Kidney (tissue), 22 donors: ENCODE measurements at places on chromosomes 2 and 18. TPM values are rescaled to one million over a fixed set of nuclear protein-coding genes. Genes with fewer than 3 reads are reported as not detected.

- no peak for DNase-seq
Observed at GRCh38 chr2:191322828-191323506, 77.8 kb downstream of the MYO1B start.

- DNase-seq, result no peak
Observed at GRCh38 chr2:232551250-232551638, 755 bp downstream of the EIF4E2 start.

GRCh38 chr2:65800998-65801397 is 368.6 kb upstream of the SPRED2 start:
- no peak for DNase-seq

DNA sequence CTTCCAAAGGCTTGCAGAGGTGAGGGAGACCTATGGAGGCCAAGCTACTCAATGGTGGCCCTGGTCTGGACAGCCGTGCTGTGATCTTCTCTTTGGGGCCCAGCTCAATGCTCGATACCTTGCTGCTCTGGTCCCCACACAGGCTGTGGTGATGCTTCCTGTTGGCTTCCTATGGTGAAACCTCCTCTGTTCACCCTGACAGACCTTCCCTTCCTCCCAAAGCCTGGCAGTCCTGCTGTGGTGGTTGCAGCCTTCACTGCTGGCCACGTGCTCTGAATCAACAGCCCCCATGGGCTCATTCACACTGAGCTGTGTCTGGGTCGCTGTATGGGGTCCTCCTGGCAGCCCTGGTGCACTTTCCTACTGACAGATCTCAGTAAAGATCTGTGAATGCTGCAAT is 31.0 kb upstream of the GALR1 start:
- no peak for DNase-seq

DNA sequence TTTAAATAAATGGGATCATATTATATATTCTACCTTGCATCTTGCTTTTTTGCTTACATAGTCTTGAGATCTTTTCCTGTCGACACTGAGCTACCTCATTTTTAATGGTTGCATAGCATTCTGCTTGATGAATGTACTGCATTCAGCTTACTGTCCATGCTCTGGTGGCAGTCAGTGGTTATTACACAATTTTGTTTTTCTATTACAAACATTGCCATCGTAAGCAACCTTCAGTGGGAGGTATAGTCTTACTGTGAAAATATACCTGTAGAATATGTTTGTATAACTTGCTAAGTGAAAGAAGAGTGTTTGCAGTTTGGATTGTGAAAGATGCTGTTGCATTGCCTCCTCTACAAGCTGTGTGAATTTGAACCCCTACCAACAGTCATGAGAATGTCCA is 43.4 kb downstream of the UBXN4 start:
- DNase-seq, result no peak

GRCh38 chr2:42959234-42960001 is 167.0 kb upstream of the HAAO start:
- peak; percentile 82 for DNase-seq

- no peak for DNase-seq
Observed at GRCh38 chr18:14014456-14014855, 99.1 kb upstream of the MC2R start.

DNA sequence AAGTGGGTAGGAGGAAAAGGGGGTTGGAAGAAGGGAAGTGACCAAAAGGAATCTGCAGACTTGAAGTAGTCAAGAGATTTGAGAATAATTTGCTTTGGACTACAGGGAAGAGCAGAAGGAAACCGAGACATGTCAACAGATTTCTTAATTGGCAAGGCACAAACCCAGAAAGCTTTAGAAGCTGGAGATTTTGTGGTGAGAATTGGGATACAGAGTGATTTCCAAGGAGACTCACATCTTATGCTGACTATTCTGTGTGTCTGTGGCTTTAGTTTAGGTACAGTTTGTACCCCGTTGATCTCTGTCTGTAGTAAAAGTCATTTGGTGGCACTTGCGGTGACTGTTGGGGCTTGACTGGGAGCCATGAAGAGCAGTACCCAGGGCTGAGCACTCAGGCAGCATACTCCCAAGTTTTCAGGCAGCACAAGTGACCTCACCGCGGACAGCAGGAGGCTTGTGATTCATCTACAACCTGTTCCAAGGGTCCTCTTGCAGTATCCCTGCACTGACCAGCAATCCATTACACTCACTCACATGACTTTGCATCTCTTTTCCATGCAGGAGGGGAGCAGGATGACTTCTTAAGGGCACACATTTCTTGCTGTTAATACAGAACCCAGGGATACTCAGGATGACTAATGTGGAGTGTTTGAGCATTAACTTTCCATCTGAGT is 97.1 kb upstream of the TNP1 start:
- no peak for DNase-seq

- peak; percentile 82 for DNase-seq
Observed at GRCh38 chr2:70921839-70922234, 13.9 kb upstream of the ATP6V1B1 start.

DNA sequence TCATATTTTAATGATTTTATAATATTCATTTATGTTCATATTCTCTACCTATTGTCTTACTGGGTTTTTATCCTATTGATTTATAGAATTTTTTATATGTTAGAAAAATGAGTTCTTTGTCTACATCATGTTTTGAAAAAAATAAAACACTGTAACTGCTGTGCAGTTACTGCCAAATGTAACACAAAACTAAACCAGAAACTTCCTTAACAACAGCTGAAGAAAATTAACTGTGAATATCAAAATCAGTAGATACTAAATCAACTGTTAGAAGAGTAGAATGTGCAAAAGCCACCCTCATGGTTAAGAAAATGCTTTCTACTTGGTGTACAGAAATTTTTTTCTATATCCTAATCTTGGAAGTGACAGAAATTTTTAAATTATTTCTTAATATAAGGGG is 69.5 kb downstream of the PTRHD1 start:
- DNase-seq, result peak; percentile 43

The HNMT gene
- 61.6 TPM for total RNA-seq

The LAMA1 gene
- total RNA-seq, result 14.1 TPM

The ATRAID gene
- 119 TPM for total RNA-seq

The TUBA4A gene
- 49.4 TPM for total RNA-seq

The ASB18 gene
- total RNA-seq, result not detected
